ENCODE measurements at places on chromosomes 3 and 15. TPM values are rescaled to one million over a fixed set of nuclear protein-coding genes. Genes with fewer than 3 reads are reported as not detected.

UPK1B gene
- total RNA-seq: not detected

ONECUT1 gene
- total RNA-seq: 0.12 TPM

NIT2 gene
- total RNA-seq: 23.2 TPM

MCF2L2 gene
- 0.66 TPM for total RNA-seq

DAZL gene
- not detected for total RNA-seq

AGTR1 gene
- 0.55 TPM for total RNA-seq

SAMMSON gene
- total RNA-seq: 0.25 TPM

TLR9 gene
- under 0.01 TPM for total RNA-seq

HDC gene
- total RNA-seq: not detected

CD96 gene
- total RNA-seq: not detected

CLDN18 gene
- 0.12 TPM for total RNA-seq

C3orf22 gene
- total RNA-seq: not detected

ACP3 gene
- 27.1 TPM for total RNA-seq

GNAT1 gene
- not detected for total RNA-seq

SIDT1 gene
- not detected for total RNA-seq

ARHGAP11A gene
- total RNA-seq: 50.8 TPM

CD276 gene
- total RNA-seq: 164 TPM

DUOXA2 gene
- total RNA-seq: not detected

CMTM8 gene
- total RNA-seq: 0.12 TPM

ALDH1A3 gene
- total RNA-seq: 54.7 TPM

CPLX3 gene
- total RNA-seq: not detected

CACNA1D gene
- total RNA-seq: 0.33 TPM

CNTN3 gene
- total RNA-seq: 5.0 TPM

PLSCR2 gene
- total RNA-seq: not detected

KCTD6 gene
- 9.4 TPM for total RNA-seq

SLC12A1 gene
- total RNA-seq: not detected

AADACL2 gene
- total RNA-seq: not detected

THAP10 gene
- total RNA-seq: 4.6 TPM

PIERCE2 gene
- 1.6 TPM for total RNA-seq

CXCR6 gene
- under 0.01 TPM for total RNA-seq

SCAANT1 gene
- not detected for total RNA-seq

TMEM108 gene
- 0.12 TPM for total RNA-seq

NAALADL2 gene
- total RNA-seq: 13.7 TPM

ZNF662 gene
- total RNA-seq: 1.9 TPM

LIPH gene
- not detected for total RNA-seq

GPR62 gene
- 0.12 TPM for total RNA-seq

GABRB3 gene
- 2.7 TPM for total RNA-seq

TMEM45A gene
- total RNA-seq: 39.0 TPM

Measured in uterine smooth muscle cell (primary cell).